Stimulated activated CD8-positive, alpha-beta memory T cell treated with anti-CD3 and anti-CD28 coated beads, Interleukin-7, amount 100 ng/mL, for 24 hours (primary cell): ENCODE measurements at places on chromosomes 5 and 9.
A peak's percentile ranks its signal among the peaks of the same experiment; 100 is the strongest.

DNA sequence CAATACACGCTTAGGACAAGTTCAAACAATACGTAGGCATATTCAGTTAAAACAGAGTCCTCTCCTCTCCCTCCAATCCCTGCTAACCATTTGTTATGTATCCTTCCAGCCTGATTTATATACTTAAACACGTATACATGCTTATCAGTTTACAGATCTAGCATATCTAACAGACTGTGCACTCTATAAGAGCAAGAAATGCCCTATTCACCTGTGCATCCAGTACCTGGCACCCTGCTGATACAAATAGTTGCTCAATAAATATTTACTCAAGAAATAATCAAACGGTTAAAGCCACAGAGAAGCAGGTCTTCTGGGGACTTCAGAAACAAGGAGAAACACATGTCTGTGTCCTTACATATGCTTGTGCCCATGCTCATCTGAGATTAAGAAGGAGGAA lies 55.9 kb downstream of the MLLT3 start:
- no peak for DNase-seq

- DNase-seq: no peak
These were observed 158.0 kb downstream of the PAX5 start for GRCh38 chr9:36876056-36876455.

GRCh38 chr5:150131461-150131860 lies 24.2 kb downstream of the PDGFRB start:
- no peak for DNase-seq

GRCh38 chr9:132411091-132411508 lies 1.1 kb downstream of the CFAP77 start:
- peak; percentile 30 for DNase-seq

DNA sequence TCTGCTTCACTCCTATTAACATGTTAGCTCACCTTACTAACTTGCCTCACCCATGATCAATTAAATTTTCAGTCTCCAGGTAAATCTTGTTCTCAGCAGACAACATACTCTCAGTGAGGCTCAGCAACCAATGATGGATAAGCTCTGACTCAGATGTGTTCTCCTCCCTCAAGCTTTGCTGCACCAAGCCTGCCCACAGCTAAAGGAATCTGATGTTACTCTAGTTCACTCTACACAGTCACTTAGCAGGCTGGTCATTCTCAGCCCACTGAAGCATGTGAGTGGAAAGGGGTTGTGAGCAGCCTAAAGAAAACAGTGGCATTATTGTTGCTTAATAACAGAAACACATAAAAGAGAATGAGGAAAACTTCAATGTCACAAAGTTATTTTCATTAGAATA lies 37.3 kb upstream of the CTNND2 start:
- no peak for DNase-seq

GRCh38 chr5:153236319-153236718 lies 254.2 kb upstream of the GRIA1 start:
- DNase-seq: no peak

DNA sequence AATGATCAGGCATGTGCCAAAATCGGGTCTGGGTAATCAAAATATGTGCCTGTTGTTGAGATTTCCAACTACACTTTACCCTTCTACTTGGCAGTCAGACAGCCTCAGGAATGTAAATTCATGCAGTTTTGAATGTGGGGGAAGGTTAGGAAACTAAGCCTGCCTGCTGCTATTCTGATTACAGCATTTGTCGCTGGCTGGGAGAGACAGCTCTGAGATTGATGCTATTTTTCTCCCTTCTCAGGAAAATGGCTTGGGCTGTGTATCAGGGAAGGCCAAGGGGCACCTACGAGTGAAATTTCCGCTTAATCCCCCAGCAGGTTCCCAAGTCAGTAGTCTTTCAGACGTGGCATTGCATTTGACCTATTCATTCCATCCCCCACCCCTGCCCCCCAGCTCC lies 3.6 kb upstream of the RGS7BP start:
- DNase-seq: no peak

DNA sequence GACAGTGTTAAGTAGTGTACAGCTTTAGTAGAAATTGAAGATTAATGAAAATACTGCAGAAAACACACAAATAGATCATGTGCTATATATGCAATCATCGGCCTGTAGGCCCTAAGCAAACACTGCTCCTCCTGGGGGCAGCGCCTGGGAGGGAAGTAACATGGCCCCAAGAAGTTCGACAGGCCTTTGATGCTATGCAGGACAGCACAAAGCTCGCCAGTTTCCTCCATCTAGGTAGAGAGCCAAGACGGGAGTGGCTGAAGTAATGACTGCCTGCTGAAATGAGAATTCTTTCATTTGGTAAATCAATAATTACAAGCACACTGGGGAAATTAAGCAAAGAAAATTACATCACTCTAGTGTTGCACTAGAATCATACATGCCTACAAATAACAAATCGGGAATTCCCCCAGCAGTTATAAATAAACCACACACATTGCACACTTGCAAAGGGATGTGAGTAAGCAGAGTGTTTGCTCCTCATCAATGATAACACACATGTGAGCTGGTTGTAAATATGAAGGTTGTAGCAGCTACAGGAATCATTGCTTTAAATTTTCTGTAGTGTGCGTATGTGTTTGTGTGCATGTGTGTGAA lies 219.9 kb upstream of the NFIL3 start:
- DNase-seq: no peak

- no peak for DNase-seq
These were observed 100.5 kb downstream of the TMEM174 start for GRCh38 chr5:73273379-73274050.

DNA sequence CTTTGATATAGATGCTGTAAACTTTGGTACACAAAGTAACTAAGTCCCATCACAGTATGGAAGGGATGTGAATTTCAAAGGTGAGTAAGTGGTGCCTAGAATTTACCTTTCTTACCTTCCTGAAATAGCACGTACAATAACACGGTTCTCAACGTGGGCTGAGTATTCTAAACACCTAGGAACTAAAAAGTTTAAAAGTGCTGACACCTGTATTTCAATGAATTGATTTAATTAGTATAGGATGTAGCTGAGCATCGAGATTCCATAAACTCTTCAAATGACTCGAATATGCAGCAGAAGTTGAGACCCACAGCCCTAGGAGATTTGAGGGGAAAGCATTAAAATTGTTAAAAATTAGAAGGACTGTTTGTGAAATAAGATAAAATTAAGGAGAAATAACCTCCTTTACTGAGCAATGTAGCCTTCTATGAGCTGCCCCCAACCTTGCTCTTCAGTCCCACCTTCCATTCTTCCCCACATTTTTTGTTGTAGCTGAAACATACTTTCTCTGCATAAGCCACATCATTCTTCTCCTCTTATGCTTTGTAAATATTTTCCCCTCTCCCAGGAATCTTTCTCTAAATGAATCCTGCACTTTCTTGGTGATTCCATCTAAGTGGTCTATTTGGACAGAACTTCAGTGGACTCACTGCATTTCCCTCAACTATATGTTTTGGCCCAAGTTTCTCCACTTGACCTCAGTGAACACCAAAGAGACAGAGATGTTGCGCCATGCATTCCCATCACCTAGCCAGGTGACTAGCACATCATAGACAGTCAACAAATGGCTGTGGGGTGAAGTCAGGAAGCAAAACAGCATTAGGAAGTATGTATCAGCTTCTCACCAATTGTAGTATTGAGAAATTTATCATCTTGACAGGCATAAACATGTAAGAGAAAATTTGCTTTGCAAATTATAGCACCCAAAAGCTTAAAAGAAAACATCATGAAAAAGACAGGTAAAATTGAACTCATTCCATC lies 156.5 kb upstream of the TAS2R1 start:
- DNase-seq: no peak

DNA sequence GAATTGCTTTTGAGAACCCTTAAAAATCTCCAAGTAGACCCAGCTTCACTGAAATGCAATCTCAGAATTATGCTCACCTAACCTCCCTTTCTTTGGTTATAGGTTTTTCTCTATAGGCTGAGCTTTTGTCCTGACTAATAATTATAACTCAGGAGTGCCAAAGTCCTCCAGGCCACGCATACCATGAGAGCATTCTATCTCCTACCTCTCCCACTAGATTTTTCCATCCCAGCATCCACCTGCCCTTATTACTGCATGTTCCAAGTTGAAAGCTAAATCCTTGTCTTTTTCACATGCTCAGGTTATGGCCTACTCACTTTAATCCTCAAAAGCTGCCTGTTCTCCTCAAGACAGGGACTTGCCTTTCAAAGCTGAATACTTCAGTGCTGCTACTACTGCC lies 22.1 kb downstream of the ZNF346 start:
- no peak for DNase-seq

DNA sequence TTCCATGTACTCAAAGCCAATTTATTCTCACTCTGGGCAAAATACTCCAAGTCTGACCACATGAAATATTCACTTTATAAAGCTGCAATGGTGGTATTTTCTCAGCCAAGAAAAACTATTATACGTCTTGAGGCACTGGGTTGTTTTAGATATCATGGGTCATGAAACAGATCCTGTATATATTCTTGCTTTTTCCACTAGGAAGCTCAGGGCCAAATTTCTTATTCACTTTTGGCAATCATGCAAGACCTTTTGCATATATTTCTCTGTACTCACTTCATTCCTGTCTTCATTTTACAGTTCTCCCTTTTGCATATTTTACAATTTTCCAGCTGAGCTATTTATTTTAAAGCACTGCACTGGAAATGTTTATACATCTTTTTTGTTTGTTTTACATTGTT lies 49.8 kb downstream of the GABBR2 start:
- DNase-seq: no peak

- no peak for DNase-seq
These were observed 1.3 kb upstream of the PLPP7 start for GRCh38 chr9:131288217-131288616.

GRCh38 chr9:128913995-128914772 lies 6.6 kb upstream of the PHYHD1 start:
- no peak for DNase-seq

GRCh38 chr5:143399616-143400540 lies 3.6 kb downstream of the NR3C1 start:
- no peak for DNase-seq

DNA sequence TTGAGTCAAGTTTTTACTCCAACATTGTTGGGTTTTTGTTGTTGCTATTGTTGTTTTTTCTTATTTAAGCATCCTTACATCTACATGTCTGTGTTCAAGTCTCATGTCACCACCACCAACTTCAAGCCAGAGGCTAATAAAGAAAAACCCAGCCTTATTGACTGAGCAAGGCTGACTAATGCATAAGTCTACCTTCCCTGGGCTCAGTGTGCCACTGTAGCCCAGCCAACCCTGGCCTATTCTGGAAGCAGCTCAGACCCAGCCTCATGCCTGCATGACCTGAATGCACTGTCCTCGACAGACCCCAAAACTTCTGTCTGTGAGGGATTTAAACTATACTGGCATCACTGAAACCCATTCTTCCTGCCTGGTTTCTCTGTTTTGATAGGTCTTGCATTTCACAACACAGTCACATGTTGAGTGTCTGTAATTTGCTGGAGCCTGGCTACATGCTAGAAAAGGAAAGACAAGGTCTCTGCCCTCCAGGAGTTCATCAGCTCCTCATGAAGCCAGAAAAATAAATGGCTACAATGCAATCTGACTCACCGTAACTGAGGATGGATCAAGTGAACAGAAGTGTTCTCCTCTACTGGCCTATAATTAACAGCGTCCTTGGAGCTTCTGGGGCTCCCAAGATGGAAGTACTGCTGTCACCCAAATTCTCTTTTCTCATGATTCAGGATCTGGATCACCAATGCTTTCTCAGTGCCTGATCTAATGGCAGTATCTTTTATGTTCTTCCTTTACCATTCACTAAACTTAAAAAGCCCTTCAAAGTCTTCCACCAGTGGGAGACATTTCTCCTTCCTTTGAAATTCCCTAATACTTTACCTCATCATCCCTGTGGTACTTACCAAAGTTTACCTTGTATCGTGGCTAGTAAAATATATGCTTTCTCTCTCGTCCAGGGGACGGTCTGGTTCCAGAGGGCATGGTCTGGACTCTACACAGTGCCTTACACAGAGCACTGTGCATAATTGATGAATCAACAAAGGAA lies 103.9 kb upstream of the IFNE start:
- DNase-seq: no peak

- DNase-seq: no peak
These were observed 99.6 kb upstream of the TAF11L2 start for GRCh38 chr5:17398431-17398830.

- DNase-seq: no peak
These were observed 47.4 kb upstream of the ATG10 start for GRCh38 chr5:81924442-81924841.

GRCh38 chr9:95406121-95406520 lies 88.6 kb upstream of the FANCC start:
- no peak for DNase-seq

- no peak for DNase-seq
These were observed 39.7 kb downstream of the PLPP7 start for GRCh38 chr9:131329241-131329641.
